ENCODE measurements at places on chromosomes 12 and 14.

DNA sequence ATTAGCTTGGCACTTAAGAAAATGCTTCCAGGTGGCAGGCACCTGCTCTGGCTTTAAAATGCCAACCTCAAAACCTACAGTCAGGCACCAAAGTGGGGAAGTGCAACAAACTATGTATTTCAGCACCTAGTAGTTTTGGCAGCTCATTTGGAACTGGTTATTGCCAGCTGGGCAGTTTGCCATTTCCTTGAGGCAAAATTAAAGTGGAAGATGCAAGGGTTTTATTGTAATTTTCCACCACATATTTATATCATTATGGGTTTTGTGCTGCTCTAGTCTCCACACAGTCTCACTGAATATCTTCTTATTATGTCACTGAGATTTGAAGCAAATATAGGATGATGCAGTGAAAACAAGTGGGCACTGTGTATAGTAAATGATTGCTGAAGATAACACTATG is 117.0 kb downstream of the PRKD1 start:
- no peak for DNase-seq

DNA sequence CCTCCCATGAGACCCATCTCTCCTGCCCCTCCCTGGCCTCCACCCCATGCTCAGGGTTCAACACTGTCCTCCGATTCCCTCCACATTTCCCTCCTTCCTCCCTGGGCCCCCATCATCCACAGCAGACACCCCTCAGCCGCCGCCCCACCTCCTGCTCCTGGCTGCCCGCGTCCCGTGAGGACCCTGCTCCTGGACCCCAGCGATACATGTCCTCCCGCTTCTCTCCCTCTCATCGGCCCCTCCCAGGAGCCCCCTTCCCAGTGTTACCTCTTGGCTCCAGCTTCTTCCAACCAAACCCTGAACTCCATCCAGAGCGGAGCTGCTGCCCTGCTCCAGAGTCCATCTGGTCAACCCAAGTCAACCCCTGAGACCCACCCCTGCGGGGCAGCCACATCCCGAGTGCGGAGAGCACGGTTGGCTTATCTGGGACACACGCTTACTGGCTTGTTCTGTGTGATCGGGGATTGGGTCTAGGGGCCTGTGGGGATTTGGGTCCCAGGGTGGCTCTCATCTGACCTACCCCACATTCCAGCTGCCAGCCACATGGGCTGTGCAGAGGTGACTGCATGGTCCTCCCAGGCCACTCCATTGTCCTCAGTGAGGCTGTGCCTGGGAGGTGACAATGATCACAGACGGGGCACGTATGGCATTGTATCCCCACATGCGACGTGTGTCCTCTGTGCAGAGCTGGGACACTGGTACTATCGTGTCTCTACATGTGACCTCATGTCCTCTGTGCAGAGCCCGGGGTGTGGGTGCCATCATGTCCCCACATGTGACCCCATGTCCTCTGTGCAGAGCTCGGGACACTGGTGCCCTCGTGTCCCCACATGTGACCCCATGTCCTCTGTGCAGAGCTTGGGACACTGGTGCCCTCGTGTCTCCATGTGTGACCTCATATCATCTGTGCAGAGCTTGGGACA is 333.6 kb downstream of the ADGRD1 start:
- no peak for DNase-seq

- DNase-seq = peak; percentile 35
These were observed 40.1 kb upstream of the EVL start for GRCh38 chr14:100025111-100025510.

GRCh38 chr12:15988983-15989755 is 78.0 kb downstream of the DERA start:
- no peak for DNase-seq

- no peak for DNase-seq
These were observed 1968.7 kb upstream of the FLRT2 start for GRCh38 chr14:83561261-83561660.

DNA sequence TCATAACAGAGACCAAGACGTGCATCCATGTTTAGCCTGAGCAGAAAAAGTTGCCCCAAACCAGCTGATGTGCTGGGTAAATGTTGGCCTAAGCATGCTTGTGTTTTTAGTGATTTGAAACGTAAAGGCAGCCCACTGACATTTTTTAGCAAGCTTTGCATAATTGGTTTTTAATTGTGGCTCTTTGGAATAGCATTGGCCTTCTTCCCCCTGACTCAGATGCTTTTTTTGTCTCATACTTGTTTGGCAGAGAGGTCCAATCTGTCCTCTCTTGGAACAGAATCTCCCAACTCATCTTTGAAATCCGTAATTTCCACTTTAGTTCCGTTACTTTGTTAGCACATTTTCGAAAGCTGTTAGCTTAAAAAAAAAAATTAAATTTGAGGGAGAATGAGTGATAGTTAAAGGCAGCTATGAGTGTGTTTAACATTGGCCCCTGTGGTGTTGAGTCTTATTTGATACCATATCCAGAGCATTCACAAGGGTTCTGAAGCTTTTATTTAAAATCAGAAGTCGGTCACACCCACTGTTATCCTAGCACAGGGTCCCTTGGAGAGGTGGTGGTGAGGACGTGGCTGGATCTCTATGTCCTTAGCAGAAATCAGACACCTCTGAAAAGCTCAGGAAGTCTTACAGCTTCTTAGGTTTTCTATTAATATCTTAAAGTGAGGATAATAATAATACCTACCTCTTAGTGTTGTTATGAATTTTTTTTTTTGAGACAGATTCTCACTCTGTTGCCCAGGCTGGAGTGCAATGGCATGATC is 15.6 kb downstream of the JDP2 start:
- DNase-seq = no peak

DNA sequence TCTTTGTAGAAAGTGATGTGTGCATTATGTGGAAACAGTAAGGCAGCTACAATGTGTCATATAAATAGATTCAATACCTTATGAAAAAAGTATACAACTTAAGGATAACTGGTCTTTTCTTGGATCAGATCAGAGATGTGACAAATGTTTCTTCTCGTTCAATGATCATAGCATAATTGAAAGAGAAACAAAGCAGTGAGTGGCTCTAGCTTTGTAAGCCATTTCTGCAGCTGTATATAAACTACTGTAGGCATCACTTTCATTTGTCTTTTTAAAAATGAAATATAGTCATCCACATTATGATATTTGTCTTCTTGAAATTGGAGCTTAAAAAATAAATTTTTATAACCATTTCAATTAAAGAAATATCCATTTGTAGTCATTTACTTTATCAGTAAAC is 63.8 kb upstream of the LMO3 start:
- no peak for DNase-seq

GRCh38 chr14:45905672-45906071 is 652.7 kb upstream of the MIS18BP1 start:
- DNase-seq = no peak

GRCh38 chr12:51009056-51009440 is 17.1 kb downstream of the SLC11A2 start:
- no peak for DNase-seq

DNA sequence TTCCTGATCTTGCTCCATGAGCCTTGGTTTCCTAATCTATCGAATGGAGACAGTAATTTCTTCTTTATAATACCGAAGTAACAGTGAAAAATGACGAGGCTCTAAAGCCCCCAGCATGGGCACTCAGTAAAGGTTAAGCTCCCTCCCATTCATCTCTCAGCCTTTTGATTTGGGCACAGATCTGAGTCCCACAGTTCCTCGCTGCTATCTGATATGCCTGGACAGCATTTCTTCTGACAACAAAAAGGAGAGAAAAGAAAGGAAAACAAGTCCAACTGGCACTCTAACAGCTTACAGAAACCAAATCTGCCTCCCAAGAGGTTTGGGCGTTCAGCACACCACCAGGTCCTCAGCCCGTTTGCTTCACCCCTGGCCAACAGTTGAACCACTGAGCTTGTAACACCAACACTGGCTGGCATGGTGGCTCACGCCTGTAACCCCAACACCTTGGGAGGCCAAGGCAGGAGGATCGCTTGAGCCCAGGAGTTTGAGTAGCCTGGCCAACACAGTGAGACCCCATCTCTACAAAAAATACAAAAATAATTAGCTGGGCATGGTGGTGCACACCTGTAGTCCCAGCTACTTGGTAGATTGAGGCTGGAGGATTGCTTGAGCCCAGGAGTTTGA is 19.5 kb downstream of the CCDC88C start:
- DNase-seq = no peak

DNA sequence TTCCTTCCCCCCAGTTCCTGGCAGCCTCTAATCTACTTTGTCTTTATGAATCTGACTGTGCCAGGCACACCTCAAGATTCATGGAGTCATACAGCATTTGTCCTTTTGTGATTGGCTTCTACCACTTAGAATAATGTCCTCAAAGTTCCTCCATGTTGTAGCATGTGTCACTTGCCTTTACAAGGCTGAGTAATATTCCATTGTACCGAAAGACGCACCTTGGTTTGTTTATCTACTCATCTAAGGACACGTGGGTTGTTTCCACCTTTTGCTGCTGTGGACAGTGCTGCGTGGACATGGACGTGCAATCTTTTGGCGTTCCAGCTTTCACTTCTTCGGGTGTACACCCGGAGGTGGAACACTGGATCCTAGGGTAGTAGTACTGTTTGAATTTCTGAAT is 33.5 kb downstream of the ANAPC7 start:
- no peak for DNase-seq

GRCh38 chr12:13175499-13175898 is 21.0 kb upstream of the EMP1 start:
- DNase-seq = peak; percentile 62

DNA sequence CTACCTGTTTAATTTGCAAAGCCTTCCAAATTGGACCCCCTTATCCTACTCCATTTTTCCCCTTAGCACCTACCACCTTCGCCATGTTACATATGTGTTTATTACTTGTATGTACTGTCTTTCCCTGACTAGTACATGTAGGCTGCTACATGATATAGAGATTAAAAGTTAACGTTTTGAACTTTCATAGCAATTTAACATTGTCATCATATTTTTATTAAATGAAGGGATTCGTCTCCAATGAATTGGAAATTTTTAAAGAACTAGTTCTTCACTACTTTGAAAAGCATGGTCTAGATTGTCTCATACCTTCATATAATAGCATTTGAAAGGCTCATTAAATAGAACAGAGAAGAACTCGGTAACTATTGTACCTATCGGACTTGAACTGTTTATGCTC is 64.9 kb upstream of the REP15 start:
- no peak for DNase-seq

GRCh38 chr12:50104417-50105366 is 884 bp downstream of the GPD1 start:
- DNase-seq = no peak
